Activated T-helper 1 cell treated with anti-CD3 and anti-CD28 coated beads, Interleukin-2, amount 50 U/mL, for 16 hours (primary cell): ENCODE measurements at places on chromosomes 3 and 15.
A peak's percentile ranks its signal among the peaks of the same experiment; 100 is the strongest.

DNA sequence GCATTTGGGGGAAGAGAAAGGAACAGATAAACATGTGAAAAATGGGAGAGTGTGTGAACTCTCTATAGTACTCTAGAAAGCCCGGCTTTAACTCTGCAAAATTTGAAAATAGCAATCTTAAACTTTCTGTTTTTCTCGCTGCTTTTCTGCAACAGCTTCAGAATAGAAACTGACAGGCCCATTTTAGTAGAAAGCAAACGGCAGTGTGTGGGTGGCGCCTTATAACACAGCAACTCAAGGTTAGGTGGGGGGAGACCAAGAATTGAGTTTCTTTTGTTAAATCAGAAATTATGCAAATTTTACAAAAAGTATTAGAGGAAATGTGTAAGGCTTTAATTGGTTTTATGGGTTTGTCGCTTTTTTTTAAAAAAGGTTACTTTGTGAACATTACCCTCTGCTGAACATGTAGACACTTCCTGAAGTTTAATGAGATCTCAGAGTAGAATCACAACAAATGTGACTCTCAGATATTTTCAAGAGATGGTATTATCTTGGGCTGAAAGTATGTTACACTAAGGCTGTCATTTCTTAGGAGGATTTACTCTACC, 107.0 kb downstream of the PTPRG start:
- DNase-seq = no peak

GRCh38 chr15:40106203-40107161, 2.2 kb downstream of the BMF start:
- no peak for DNase-seq

DNA sequence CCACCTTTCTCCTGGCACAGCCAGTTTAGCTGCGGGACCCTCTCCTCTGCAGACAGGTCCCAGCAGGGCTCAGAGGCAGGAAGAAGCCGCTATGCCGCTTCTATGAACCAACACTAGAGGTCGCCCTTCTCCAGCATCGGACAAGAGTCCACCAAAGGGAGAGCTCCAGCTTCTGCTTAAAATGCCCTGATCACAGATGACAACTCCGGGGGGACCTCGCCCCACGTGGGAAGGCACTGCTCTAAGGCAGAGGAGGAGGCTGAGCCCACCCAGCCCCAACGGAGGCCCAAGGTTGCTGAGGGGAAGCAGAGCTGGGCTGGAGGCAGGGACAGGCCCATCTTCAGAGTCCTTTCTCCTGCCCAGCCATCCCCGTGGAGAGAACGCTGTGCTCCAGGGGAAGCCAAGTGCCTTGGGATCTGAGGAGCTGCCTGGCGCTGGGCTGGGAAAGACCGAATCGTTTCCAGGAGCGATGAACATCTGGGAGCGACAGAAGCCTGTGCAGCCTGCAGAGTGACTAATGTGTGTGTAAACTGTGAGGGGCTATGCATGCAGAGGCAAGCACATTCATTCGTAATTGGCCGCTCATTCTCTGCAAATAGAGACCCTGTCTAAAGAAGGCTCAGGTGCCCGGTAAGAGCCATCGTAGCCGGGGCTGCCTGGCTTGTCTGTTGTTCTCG, 43.5 kb upstream of the BDH1 start:
- DNase-seq = peak; percentile 60

DNA sequence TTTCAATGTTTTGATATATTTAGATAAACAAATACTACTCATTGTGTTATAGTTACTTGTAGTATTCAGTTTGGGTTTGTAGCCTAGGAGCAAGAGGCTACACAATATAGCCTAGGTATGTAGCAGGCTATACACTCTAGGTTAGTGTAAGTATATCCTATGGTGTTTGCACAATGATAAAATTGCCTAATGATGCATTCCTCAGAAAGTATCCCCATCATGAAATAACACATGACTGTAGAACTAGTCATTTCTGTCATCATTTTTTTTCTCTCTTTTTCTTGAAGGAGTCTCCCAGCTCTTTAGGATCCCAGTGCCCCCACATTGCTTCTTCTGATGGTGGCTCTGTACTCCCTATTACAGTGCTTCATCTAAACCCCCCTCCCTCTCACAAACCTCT, 157.7 kb upstream of the CADPS start:
- DNase-seq = no peak

GRCh38 chr3:64988188-64988587, 300.4 kb upstream of the ADAMTS9 start:
- DNase-seq = no peak

GRCh38 chr3:98801043-98801747, 38.1 kb downstream of the ST3GAL6 start:
- no peak for DNase-seq

GRCh38 chr15:31605467-31605931, 278.9 kb downstream of the KLF13 start:
- no peak for DNase-seq

DNA sequence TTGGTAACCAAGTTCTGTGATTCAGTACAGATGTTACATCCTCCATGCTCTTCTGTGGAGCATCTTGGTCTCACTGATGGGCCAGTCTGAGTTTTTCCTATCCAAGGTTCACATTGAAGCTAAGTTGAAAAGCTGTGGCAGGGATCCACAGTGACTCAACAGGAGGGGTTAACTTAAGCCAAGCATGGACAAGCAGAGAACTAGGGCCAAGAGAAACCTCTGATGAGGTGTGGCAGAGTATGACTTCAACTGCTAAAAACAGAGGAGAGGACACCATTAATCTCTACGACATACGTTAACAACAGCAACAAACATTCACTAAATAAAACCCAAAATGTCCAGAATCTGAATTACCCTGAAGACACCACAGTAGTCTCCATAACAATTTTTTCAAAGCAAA, 268.1 kb upstream of the UBE2E2 start:
- no peak for DNase-seq
